Activated CD8-positive, alpha-beta memory T cell treated with anti-CD3 and anti-CD28 coated beads, Interleukin-2, amount 50 U/mL, for 4 hours (primary cell): ENCODE measurements at places on chromosomes 16 and 17.

DNA sequence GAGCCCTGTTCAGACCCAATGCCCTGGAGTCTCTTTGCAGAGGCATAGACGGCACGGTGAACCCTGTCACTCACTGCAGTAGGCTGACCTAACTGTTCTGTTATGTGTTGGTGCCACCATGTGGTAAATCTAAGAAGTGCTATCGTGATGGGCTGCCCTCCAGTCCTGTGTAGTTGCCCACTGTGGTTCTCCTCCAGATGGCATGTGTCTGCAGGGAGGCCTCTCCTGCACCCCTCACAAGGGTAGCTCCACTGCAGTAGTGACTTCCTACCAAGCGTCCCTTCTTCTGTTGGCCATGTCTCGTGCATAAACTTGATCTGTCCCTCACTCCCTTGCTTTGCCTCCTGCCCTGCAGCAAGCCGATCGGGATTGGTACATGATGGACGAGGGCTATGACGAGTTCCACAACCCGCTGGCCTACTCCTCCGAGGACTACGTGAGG is 5.8 kb downstream of the DHX38 start:
- DNase-seq: peak; percentile 29

- DNase-seq: no peak
Observed at GRCh38 chr17:5861246-5861645, 208.9 kb upstream of the WSCD1 start.

GRCh38 chr17:38916771-38917170 is 8.6 kb upstream of the LASP1NB start:
- no peak for DNase-seq

- DNase-seq: no peak
Observed at GRCh38 chr17:45986056-45986455, 13.0 kb upstream of the STH start.

GRCh38 chr17:15944759-15945526 is at the start of gene ADORA2B:
Gene ADORA2B (plus strand): TSS chr17:15945130. CDS start chr17:15945249, 119 bp downstream.
- peak; percentile 51 for DNase-seq

- DNase-seq: peak; percentile 68
Observed at GRCh38 chr16:11354733-11355574, 9.7 kb downstream of the RMI2 start.

- no peak for DNase-seq
Observed at GRCh38 chr17:63976702-63977101, 4.0 kb upstream of the SCN4A start.

GRCh38 chr17:60145006-60145935 is 4.5 kb upstream of the CA4 start:
- no peak for DNase-seq

GRCh38 chr17:2613089-2613808 is 19.8 kb downstream of the PAFAH1B1 start:
- DNase-seq: no peak
